ENCODE measurements at places on chromosomes 13 and 19.

DNA sequence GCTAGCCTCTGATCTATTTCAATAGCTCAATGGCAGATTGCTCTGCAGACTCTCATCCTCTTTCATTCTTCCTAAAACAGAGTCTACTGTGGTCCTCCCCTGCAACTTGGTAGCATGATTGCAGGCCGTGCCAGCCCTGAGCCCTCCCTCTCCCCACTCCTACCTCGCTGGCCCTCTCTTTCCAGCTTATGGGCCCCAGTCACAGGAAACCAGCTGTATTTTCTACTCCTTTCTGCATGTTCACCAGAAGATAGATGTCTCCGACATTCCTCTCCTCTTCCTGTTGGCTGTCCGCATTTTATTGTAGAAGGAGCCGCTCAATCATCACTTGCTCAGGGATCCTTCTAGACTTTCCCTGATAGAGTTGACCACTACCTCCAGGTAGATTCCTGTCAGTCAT lies 50.2 kb downstream of the SERP2 start:
- DNase-seq = no peak

GRCh38 chr19:44662691-44663385 lies 8.4 kb upstream of the CEACAM19 start:
- no peak for DNase-seq

GRCh38 chr13:45595965-45596364 lies 19.6 kb downstream of the ERICH6B start:
- no peak for DNase-seq

GRCh38 chr13:97278435-97279411 lies 56.6 kb downstream of the MBNL2 start:
- no peak for DNase-seq

DNA sequence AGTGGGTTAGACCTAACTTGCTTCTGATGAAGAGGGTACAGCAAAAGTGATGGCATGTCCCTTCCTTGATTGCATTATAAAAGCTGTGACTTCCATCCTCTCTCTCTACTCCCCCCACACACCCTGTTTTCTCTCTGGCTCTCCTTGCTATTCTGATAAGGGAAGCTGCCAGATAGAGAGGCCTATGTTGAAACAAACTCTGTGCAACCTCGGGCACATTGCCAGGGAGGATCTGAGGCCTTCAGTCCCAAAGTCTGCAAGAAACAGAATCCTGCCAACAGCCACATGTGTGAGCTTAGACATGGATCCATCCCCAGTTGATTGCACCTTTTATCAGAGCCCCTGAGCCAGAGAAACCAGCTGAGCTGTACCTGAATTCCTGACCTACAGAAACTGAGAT lies 44.8 kb upstream of the ARGLU1 start:
- no peak for DNase-seq

DNA sequence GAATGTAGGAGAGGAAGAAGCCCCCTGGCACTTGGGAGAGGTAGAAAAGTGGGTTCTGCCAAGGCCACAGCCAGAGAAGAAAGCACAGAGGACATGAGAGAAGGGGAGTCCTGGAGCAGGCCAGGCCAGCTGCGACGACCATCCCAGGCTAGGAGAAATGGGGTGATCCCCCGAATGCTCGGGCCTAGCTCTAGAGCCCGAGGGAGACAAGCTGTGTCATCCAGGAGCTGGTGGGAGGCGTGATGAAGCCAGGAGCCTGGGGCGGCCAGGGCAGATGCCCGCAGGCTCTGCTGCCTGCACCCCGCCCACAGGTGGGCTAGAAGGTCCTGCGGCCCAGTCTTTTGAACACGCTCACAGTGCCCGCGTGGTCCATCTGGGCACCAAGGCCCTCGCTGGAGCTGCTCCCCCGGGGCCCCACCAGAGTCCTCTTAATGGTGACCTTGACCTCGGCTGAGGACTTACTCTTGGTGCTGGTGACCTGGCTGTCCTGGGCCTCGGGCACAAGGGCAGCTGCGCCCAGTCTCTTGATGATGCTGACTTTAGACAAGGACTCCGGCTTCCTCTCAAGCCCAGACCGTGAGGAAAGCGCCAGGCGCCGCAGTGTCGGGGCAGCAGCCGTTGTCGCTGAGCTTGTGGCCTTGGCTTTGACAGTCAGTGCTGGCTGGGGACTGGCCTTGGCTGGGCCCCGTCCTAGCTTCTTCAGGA lies 26.5 kb downstream of the C19orf47 start:
- DNase-seq = no peak

DNA sequence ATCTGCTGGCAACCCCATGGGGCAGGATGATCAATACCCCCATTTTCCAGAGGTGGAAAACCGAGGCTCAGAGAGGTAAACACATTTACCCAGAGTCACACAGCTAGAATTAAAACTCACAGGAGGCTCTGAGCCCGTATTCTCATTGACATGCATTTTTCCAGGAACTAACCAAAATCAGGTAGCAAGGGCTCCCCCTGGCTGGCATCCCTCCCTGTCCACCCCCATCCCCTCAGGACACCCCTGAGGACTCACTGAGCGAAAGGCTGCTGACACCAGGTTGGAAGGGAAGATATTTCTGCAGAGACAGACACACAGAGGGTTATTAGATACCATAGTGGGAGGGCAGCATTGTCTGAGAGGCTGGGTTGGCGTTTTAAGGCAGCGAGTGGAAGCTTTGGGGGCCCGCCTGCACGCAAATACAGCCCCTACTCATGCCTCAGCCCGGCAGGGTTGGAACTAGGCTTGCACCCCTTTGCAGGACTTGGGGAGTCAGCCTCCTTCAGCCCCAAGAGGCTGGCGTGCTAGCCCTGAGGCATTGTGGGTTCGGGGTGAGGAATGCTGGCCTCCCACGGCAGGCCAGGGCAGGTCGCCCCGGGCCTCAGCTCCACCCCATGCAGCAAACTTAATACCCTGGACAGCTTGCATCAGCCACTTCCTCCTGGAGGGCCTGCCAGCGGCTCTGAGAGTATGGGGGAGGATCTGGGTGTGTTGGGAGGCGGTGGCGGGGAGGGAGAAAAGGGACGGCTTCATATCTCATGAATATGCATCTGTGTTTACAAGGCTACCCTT lies 3.9 kb downstream of the SLC1A5 start:
- DNase-seq = no peak

- DNase-seq = no peak
Observed at GRCh38 chr19:30006207-30006606, 64.2 kb downstream of the URI1 start.

DNA sequence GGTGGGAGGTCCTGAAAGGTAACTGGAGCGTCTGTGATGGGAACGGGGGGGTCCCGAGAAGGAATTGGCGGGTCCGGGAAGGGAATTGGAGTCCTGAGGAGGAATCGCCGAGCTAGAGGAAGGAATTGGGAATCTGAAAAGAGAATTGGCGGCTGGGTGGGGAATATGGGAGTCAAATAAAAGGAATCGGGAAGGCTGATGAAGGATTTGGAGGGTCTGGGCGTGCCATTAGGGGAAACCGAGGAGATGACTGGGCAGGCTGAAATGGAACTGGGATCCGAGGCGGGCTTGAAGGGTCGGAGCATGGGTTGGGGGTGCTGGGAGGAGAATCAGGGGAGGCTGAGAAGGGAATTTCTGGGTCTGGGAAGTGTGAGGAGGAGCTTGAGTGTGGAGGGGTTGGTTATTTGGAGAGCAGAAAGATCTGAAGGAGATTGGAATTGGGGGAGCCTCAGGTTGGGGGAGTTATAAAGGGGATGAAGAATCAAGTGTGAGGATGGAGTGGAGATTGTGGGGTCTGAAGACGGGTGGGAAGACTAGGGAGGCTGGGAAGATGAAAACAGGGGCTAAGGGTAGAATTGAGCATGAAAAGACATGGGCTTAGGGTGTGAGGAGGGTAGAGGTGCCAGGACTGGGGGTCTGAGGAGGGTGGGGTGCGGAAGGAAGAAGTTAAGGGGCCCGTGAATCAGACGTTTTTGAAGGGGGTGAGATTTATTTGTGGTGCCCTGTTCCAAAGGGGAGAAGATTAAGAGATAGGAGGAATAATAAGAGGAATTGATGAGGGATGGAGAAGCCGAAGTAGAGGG lies 718 bp downstream of the ACTN4 start:
- DNase-seq = no peak

DNA sequence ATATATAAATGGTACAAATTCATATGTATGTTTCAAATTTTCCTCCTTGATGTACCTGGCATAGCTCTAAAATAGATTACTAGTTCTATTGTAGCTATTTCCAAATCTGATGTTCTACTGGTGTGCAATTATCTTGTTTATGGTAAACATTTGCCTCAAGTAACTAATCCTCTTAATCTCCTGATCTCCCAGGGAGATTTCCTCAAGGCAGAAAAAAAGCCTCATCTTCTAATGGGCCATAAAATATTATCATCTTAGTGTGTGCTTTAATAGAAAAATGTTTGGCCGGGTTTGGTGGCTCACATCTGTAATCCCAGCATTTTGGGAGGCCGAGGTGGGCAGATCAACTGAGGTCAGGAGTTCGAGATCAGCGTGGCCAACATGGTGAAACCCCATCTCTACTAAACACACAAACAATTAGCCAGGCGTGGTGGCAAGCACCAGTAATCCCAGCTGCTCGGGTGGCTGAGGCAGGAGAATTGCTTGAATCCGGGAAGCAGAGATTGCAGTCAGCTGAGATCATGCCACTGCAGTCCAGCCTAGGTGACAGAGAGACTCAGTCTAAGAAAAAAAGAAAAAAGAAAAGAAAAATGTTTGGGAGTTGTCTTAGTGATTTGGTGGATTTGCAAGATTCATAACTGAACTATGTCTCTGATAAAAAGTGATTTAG lies 498.9 kb upstream of the SLITRK5 start:
- no peak for DNase-seq

All from stimulated activated CD8-positive, alpha-beta memory T cell treated with anti-CD3 and anti-CD28 coated beads, Interleukin-7, amount 100 ng/mL, for 1 hour (primary cell).